Suppressor macrophage (primary cell): ENCODE measurements at places on chromosomes 13 and 19.

- DNase-seq: no peak
Measured at GRCh38 chr19:40502647-40503319, 36.0 kb downstream of the SPTBN4 start.

- peak; percentile 27 for DNase-seq
Measured at GRCh38 chr19:15871570-15871969, 26.3 kb downstream of the CYP4F2 start.

- no peak for DNase-seq
Measured at GRCh38 chr13:87536499-87536898, 134.7 kb upstream of the SLITRK5 start.

GRCh38 chr13:75326173-75327134 lies 155.5 kb downstream of the TBC1D4 start:
- peak; percentile 60 for DNase-seq

- DNase-seq: no peak
Measured at GRCh38 chr13:112782429-112783010, 92.7 kb downstream of the ATP11A start.

- DNase-seq: no peak
Measured at GRCh38 chr19:44644402-44645016, 799 bp downstream of the PVR start.

GRCh38 chr19:49356382-49356781 lies 5.8 kb downstream of the TEAD2 start:
- DNase-seq: no peak

- no peak for DNase-seq
Measured at GRCh38 chr13:72430923-72431322, 296.5 kb downstream of the MZT1 start.

GRCh38 chr13:28239374-28239773 lies 101.0 kb downstream of the PAN3 start:
- peak; percentile 30 for DNase-seq

DNA sequence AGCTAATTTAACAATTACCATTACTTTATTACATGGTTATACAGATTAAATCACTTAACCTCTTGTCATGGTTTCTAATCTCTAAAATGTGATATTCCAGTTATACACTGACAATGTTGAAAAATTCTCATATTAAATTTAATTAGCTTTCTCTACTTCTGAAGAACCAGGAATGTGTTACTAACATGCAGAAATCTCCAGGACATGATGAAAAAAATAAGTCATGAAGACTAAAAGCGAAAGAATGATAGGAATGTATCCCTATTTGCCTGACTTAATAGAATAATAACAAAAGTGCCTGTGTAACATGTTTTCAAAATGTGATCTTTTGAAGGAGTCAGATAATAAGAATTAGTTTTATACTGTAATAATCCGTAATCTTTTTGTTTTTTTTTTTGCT lies 2823.7 kb upstream of the PCDH20 start:
- DNase-seq: no peak

- no peak for DNase-seq
Measured at GRCh38 chr19:41500443-41500842, 57.5 kb downstream of the ERICH4 start.

DNA sequence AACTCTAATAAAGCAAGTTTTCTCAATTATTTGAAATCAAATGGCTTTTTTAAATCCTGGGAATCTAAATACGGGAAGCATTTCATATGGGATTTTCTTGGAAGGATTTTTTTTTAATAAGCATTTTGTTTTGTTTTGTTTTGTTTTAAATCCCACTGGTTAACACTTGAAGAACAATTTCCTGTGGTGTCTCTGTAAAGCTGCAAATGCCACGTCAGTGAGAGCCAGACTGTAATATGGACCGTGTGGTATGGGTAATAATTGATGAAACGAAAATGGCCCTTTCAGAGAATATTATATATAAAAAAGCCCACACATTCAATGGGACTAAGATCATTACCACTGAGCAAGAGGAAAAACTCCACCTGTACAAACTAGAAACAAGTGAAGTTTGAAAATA lies 33.9 kb upstream of the MIR17HG start:
- DNase-seq: no peak

GRCh38 chr19:48489608-48490216 lies 20.5 kb downstream of the CYTH2 start:
- DNase-seq: peak; percentile 89

DNA sequence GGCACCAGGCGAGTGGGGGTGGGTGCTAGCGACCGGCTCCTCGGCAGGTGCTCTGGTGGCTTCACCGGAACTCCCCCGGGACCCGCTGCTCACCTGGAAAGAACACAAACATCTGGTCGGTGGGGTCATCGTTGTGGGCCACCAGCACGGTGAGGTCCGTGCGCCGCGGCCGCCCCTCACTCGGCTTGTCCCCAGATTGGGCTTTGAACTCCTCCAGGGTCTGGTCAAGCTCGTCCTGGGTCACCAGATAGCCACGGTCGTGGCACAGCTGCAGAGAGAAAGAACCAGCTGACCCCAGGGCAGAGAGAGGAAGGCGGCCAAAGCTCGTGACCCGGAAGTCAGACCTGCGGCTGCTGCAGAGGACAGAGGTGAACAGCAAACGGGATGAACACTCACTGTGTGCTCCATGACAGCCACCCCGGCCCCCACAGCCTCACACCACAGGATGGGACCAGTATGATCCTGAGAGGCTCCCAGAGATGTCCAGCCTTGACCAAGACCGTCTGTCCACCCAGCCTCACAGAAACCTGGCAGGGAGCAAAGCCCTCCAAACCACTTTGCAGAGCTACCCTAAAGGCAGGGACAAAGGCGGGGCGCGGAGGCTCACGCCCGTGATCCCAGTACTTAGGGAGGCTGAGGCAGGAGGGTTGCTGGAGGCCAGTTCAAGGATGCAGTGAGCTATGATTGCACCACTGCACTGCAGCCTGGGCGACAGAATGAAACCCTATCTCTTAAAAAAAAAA lies 1.2 kb downstream of the POLR2E start:
- DNase-seq: no peak

DNA sequence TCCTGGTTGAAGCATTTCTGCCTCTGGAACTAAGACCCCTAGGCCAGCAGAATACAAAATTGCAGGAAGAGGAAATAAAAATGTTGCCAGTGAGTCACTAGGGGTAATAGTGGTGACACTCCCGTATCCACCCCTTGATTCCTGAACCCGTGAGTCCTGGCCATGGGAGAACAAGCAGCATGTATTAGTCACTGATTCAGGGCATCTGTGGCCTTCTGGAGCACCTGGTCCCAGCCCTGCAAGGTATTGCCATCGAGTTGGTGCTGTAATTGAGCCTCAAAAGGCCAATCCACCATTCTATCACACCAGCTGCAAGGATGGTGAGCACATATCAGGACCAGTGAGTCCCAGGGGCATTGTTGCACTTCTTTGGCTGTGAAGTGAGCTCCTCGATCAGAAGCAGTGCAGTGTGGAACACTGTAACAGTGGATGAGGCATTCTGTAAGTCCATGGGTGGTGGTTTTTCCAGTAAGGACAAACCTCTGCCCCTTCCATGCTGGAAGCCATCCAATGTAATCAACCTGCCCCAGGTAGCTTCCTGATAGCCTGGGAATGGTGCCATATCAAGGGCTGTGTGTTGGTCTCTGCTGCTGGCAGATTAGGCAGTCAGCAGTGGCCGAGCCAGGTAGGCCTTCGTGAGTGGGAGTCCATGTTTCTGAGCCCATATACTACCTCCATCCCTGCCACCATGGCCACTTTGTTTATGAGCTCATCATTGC lies 39.6 kb downstream of the C1QTNF9 start:
- DNase-seq: no peak

GRCh38 chr19:46270521-46271256 lies 26.2 kb upstream of the HIF3A start:
- no peak for DNase-seq

- no peak for DNase-seq
Measured at GRCh38 chr13:100660761-100661160, 13.8 kb downstream of the TMTC4 start.

- no peak for DNase-seq
Measured at GRCh38 chr13:113842336-113843062, 21.4 kb downstream of the GAS6 start.

DNA sequence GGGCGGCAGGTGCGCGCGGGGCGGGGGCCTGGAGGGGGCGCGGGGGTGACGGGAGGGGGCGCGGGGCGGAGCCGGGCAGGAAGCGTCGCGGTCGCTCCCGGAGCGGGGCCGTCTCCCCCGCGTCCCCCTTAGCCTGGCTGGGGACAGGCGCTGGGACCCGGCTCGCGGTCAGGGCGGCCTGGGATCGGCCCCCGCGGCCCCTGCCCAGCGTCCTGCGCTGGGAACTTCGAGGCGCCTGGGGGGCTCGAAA lies 74.7 kb upstream of the MCF2L start:
- DNase-seq: no peak

DNA sequence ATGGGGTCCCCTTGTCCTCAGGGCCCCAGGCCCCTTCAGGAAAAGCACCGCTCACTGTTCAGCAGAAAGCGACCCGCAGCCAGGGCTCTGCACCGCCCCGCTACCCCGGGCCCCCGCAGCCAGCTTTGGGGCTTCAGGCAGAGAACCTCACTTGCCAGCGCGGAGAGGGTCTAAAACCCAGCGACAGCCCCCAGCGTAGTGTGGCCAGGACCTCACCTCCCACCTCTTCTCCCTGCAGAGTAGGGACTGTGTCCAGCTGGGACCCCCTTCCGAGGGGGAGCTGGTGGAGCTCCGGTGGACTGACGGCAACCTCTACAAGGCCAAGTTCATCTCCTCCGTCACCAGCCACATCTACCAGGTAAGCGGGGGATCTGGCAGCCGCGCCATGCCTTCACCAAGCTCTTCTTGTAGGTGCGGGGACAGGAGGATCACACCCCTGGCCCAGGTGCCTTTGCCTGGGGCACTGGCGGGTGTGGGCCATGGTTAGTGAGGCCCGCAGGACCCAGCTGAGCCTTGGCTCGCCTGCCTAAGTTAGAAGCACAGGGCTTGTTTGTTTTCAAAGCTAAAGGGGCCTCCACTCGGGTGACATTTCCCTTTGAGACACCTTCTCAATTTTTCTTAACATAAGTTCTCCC lies 175.7 kb downstream of the KDM4B start:
- DNase-seq: no peak

- DNase-seq: no peak
Measured at GRCh38 chr19:48606463-48607358, at the start of gene SPACA4. Gene SPACA4 (plus strand): TSS chr19:48606742. CDS start chr19:48606979, 237 bp downstream.

- DNase-seq: no peak
Measured at GRCh38 chr13:109730812-109731335, 55.5 kb downstream of the IRS2 start.

- DNase-seq: no peak
Measured at GRCh38 chr13:99297331-99297730, 9.9 kb downstream of the GPR183 start.

- no peak for DNase-seq
Measured at GRCh38 chr19:47729799-47730520, 15.4 kb upstream of the NOP53 start.

DNA sequence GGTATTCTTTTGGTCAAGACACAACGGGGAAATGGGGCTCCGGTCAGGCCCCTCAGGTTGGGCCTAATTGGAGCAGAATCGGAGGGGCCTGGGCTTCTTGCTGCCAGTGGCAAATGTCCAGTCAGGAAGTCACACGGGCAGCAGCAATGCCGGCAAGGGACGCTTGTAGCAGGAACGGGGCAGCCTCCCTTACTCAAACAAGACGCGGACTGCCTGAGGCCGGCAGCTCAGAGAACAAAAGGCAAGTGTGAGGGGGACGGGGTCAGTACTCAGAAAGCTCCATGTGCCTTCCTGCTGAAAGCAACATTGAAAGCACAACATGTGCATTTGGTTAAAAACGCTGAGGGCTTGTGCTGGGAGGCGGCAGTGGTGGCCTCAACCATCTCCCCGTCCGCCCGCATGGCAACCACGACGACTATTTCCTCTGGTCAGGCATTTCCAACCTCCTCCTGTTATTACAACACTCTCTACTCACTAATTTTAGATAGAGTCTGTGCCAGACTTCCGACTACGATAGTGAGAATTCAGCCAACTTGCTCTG lies 20.5 kb upstream of the RASA3 start:
- DNase-seq: peak; percentile 16

GRCh38 chr19:49793561-49793840 lies 19.6 kb downstream of the FUZ start:
- no peak for DNase-seq

DNA sequence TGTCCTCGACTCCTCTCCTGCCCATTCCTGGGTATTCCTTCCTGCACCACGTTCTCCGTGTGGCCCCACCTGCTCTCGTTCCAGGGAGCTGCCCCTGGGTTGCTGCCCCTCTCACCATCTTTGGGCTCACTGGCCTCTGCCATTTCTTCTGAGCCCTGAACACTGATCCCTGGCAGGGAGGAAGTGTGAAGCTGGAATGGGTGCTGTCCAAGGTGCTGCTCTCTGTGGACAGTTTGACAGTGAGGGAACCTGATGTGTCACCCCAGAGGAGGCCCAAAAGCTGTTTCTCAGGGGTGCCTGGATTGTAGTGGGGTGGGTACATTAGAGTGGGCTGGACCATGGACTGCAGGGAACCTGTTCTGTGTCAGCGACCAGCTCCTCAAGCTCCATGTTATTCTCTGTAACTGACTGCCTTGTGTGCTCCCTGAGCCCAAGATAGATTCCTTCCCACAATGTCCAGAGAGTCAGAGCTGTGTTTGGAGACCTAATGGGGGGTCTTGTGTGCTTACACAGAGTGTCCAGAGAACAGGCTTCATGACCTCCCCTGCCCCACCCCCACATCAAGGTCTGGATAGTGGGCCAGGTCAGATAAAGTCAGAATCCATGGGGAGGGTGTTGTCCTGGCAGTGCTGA lies 7.2 kb upstream of the CEACAM8 start:
- DNase-seq: peak; percentile 80

GRCh38 chr19:5687360-5688198 lies 2.5 kb upstream of the RPL36 start:
- no peak for DNase-seq

- no peak for DNase-seq
Measured at GRCh38 chr13:107043021-107043956, 475.4 kb upstream of the ARGLU1 start.

DNA sequence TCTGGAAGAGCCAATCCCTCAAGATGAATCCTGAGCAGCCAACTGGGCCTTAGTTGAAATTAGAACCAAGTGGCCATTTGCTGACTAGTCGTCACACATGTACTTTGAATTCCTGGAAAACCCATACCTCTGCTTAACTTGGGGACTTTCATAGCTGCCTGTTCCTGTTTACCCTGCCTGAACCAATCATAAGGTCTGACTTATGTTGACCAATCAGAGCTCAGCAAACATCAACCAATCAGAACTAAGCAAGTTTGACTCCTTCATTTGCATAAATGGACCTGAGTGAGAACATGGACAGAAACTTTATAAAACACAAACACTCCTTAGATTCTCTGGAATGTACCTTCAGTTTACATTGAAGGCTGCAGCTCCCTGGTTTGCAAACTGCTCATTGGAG lies 50.8 kb downstream of the LATS2 start:
- DNase-seq: no peak

GRCh38 chr13:21670006-21670882 lies 629 bp upstream of the FGF9 start:
- peak; percentile 13 for DNase-seq

- DNase-seq: peak; percentile 62
Measured at GRCh38 chr19:46009530-46010510, 13.0 kb downstream of the PGLYRP1 start.
